PC-9 (cell line): ENCODE measurements at places on chromosomes 5 and 9.

DNA sequence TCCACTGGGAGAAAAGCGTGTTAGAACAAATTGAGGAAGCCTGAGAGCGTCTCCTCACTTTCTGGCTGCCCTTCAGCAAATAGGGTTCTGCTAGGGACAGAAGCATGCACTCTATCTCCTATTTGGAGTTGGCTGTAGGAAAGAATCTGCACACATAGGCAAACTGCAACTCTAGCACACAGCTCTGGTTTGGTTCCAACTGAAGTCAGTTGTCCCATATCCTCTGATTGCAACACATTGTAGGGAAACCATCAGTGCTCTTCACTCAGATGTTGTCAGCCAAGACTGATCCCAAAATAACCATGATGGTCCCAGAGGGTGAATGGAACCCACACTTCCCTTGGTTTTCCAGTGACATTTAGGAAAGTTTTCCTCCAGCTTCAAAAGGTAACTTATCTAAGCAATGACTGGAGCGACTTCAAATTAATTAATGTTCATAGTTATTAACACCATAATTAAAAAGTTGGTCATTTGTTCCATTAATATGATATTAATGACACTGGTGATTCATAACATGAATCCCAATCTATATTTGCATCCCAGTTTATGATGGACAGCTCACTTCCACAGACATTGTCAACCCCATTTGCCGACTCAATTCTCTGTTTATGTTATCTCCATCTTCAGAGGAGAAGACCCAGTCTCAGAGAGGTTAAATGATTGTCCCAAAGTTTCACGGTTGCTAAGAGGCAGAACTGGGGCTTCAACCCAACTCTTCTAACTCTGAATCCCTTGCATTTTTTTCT lies 136.7 kb upstream of the ZNF462 start:
- no peaks in the 10 kb centered on the region for H3K4me1 ChIP-seq
- no peaks in the 10 kb centered on the region for H3K27me3 ChIP-seq
- DNase-seq, result no peak
- no peak overlapping the region for H3K27ac ChIP-seq
- H3K36me3 ChIP-seq, result no peaks in the 10 kb centered on the region
- no peak overlapping the region for H3K4me3 ChIP-seq

- no peaks in the 10 kb centered on the region for H3K4me1 ChIP-seq
- H3K27me3 ChIP-seq, result no peaks in the 10 kb centered on the region
- H3K27ac ChIP-seq, result no peak overlapping the region
- H3K4me3 ChIP-seq, result no peak overlapping the region
Observed at GRCh38 chr5:36199620-36200019, 42.1 kb downstream of the NADK2 start.

DNA sequence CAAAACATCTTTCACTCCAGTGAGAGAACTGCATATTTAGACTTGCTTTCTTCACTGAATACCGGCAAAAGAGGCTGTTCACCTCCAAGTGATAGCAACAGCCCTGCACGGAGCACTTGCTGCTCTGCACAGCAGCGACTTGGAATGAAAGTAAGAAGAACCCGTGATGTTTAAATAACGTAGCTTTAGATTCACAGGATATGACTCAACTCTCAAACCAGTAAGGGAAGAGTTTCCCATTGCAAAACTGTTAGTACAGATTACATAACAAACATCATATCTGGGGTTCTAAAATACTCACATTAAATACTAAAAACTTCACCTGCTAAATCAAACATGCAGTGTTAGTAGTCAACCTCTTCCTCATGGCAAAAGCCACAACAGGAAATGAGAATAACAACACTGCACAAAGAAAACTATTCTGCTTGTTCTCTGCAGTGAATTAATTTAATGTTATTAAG lies 203.4 kb downstream of the MCTP1 start:
- peak overlapping the region; percentile 79 for H3K27ac ChIP-seq
- H3K4me1 ChIP-seq, result peaks cover 11% of the 10 kb centered on the region
- H3K27me3 ChIP-seq, result no peaks in the 10 kb centered on the region
- H3K4me3 ChIP-seq, result peak overlapping the region; percentile 47
- H3K36me3 ChIP-seq, result no peaks in the 10 kb centered on the region

DNA sequence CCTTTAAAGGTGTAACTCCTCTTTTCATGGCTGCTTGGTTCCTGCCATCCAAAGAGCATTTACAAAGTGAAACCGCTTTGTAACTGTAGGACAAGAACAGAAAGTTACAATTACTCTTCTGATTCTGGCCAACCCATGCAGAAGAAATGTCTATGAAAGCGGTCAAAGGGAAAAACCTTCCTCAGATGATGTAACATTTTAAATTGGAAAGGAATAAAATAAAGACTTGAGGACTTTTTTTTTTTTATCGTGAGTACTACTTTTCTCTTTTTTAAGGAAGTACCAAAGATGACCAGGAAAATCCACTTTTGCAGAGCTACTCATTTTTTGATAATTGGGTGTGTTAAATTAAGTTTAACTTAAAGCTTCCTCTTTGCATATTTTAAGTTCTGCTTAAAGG lies 13.0 kb upstream of the C9orf72 start:
- H3K4me3 ChIP-seq, result no peak overlapping the region
- no peaks in the 10 kb centered on the region for H3K27me3 ChIP-seq
- no peaks in the 10 kb centered on the region for H3K36me3 ChIP-seq
- DNase-seq, result no peak

DNA sequence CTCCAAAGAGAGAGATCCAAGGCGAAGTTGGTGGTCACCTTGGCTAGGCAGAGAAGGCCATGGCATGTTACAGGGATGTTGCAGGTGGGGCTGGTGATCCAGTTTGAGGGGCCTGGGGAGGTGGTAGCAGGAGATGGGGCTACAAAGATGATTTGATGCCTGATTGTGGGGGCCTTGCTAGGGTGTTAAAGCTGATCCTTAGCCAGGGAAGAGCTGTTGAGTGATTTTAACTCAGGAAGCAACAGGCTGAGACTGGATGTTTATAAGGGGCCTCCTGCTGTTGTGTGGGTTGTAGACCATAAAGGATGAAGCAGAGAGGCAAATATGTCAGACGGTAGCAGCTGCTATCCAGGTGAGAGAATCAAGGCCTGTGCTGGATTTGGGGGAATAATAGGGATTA lies 19.0 kb upstream of the SMAD5 start:
- H3K4me3 ChIP-seq, result no peak overlapping the region
- DNase-seq, result no peak
- peaks cover 28% of the 10 kb centered on the region; the same call in 1 of the 2 replicates for H3K27me3 ChIP-seq
- no peaks in the 10 kb centered on the region for H3K36me3 ChIP-seq

- no peaks in the 10 kb centered on the region for H3K36me3 ChIP-seq
- H3K4me3 ChIP-seq, result no peak overlapping the region
- H3K27me3 ChIP-seq, result no peaks in the 10 kb centered on the region
- no peak for DNase-seq
- H3K27ac ChIP-seq, result no peak overlapping the region
- no peaks in the 10 kb centered on the region for H3K4me1 ChIP-seq
Observed at GRCh38 chr5:19125956-19126713, 861.9 kb downstream of the CDH18 start.

GRCh38 chr9:83665580-83666200 lies 42.1 kb downstream of the UBQLN1 start:
- no peaks in the 10 kb centered on the region for H3K4me1 ChIP-seq
- DNase-seq, result no peak
- no peak overlapping the region for H3K4me3 ChIP-seq
- H3K27me3 ChIP-seq, result no peaks in the 10 kb centered on the region

- no peak overlapping the region for H3K27ac ChIP-seq
- H3K4me1 ChIP-seq, result no peaks in the 10 kb centered on the region
- H3K27me3 ChIP-seq, result no peaks in the 10 kb centered on the region
- DNase-seq, result no peak
- H3K4me3 ChIP-seq, result no peak overlapping the region
- H3K36me3 ChIP-seq, result no peaks in the 10 kb centered on the region
Observed at GRCh38 chr5:142432369-142432863, 107.6 kb upstream of the SPRY4 start.

GRCh38 chr9:113589407-113589806 lies 125.9 kb downstream of the RGS3 start:
- H3K4me3 ChIP-seq, result no peak overlapping the region
- H3K4me1 ChIP-seq, result no peaks in the 10 kb centered on the region
- no peak overlapping the region for H3K27ac ChIP-seq
- DNase-seq, result no peak

DNA sequence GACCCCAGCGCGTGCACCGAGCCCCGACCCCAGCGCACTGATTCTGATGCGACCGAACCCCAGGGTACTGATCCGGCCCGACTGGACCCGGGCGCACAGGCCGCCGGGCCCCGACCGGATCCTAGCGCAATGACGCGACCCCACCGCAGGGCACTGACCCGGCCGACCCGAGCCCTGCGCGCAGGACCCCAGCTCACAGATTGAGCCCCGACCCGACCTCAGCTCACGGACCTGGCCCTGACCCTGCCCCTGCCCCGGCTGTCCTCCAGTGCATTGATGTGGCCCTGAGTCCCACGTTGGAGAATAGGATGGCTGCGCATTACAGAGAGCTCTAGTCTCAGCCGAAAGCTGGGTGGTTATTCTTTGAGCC lies 438 bp downstream of the TRIP13 start:
- H3K27ac ChIP-seq, result no peak overlapping the region
- H3K27me3 ChIP-seq, result no peaks in the 10 kb centered on the region
- H3K4me3 ChIP-seq, result peak overlapping the region; percentile 64
- H3K36me3 ChIP-seq, result peaks cover 25% of the 10 kb centered on the region
- no peak for DNase-seq

- H3K4me3 ChIP-seq, result no peak overlapping the region
- no peak overlapping the region for H3K27ac ChIP-seq
- H3K27me3 ChIP-seq, result no peaks in the 10 kb centered on the region
- no peaks in the 10 kb centered on the region for H3K4me1 ChIP-seq
Observed at GRCh38 chr9:96020792-96021550, 145.5 kb downstream of the ERCC6L2 start.

GRCh38 chr5:34487956-34488355 lies 168.2 kb upstream of the RAI14 start:
- H3K4me3 ChIP-seq, result peak overlapping the region; percentile 28; the same call in 1 of the 2 replicates
- no peak for DNase-seq
- H3K4me1 ChIP-seq, result peaks cover 46% of the 10 kb centered on the region
- H3K27me3 ChIP-seq, result no peaks in the 10 kb centered on the region
